ENCODE measurements at places on chromosomes 1 and 21.

DNA sequence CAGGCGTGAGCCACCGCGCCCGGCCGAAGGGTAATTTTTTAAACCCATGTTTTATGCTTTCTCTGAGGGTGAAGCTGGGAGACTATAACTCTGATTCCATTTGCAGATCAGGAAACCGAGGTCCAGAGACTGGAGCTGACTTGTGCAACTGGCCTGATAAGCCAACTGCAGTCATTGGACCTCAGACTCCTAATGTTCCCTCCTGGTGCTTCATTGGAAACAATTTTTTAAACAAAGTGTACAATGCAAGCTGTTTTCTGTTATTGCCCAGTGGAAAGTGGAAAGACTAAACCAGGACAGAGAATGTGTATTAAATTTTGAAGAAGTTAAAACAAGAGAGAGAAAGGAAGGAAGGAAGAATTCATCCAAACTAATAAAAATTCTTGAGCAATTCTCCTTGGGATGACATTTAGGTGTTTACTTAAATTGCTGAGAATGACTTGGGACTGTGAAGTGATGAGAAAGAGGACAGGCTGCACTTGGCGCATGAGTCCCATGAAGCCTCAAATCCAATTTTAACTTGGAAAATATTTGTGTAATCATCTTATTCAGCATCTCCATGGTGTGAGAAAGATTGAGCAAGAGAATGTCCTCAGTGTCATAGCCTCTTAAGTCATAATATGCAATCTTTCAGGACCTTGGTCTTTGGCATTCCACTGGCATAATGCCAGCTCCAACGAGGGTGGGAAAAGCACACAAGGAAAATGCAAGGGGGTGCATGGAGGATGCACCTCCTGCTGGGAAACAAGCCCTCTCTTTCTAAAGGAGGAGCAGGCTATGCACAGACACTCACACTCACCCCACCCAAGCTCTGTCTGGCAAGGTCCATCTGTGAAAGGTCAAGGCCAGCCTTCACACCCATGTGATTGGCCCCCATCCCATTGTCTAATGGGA lies 342.0 kb downstream of the SIPA1L2 start:
- DNase-seq: no peak

GRCh38 chr1:11938722-11939526 lies 4.4 kb downstream of the PLOD1 start:
- no peak for DNase-seq

- DNase-seq: no peak
These were observed 847 bp downstream of the SELENON start for GRCh38 chr1:25800703-25801377.

DNA sequence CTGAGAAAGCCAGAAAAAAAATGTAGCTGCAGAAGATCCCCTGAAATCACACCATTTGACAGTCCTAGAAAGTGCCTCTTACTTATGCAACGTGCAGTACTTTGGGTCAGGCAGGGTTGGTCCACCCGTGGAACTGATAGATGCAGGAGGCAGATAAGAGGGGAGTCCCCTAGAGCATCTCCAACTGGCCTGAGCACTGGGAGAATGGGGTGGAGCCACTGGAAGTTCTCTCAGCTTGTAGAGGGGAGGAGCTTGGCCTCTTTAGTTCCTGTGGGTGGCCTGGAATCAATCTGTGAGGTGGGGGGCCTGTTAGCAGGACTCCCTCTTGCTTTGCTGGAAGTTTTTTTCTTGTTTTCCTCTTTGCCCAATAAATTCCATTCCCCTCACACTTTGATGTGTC lies 335.7 kb upstream of the NCAM2 start:
- DNase-seq: no peak

DNA sequence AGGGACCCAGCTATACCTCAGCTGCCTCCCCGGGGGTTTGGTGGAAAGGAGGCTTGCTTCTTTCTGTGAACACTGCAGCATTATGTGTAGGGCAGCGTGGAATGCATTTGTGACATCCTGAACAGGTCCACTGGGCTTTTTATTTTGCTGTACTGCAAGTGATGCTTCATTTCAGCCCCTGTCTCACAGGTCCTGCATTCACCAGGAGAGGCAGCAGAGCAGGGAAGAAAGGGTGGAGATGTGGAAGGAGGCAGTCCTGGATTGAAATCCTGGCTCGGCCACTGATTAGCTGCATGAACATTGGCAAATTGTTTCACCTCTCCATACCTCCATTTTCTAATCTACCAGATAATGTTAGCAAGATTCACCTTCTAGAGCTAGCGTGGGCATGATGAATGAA lies 77.9 kb upstream of the ZBTB18 start:
- DNase-seq: no peak

- no peak for DNase-seq
These were observed 6.9 kb downstream of the PDPN start for GRCh38 chr1:13590486-13590885.

DNA sequence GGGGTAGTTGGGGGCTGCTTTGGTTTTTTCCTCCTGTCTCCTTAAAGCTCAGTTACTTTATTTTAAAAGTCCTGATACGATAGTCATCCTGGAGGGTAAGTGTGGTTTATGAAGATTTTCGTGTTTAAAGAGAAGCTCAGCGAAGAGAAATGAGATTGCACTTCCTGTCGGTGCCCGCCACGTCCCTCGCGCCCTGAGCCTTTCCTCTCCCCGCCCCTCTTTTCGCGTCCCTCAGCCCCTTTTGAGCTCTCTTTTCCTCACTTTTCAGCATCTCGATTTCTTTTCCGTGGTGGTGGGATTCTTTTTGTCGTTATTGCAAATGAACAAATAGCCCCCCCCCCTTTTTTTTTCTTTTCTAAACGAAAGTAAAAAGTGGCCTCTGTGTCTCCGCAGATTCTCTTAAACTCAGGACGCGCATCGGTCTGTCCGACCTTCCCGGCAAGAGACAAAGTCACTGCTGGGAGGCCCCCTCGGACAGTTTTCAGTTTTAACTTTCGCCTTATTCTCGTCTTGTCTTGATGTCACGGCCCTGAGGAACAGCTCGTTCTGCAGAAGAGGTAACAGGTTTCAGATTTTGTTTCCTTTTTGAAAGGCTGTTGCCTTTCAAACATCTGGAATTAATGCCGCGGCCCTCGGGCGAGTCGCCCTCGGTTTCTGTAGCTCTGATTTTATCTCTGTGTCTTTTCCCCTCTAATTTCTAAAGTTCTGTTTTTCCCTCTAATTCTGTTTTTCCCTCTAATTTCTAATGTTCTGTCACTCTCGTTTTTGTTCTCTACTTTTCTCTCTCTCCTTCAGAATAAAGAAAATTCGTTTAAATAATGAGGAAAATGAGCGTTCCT lies 1.0 kb upstream of the DMRTA2 start:
- DNase-seq: peak; percentile 30

- DNase-seq: no peak
These were observed 550 bp downstream of the ARHGEF16 start for GRCh38 chr1:3454811-3455618.

GRCh38 chr1:26478988-26479387 lies 6.7 kb downstream of the HMGN2 start:
- DNase-seq: no peak

GRCh38 chr1:90713741-90714509 lies 3.2 kb downstream of the BARHL2 start:
- no peak for DNase-seq

GRCh38 chr21:15430577-15430976 lies 299.2 kb upstream of the USP25 start:
- no peak for DNase-seq

DNA sequence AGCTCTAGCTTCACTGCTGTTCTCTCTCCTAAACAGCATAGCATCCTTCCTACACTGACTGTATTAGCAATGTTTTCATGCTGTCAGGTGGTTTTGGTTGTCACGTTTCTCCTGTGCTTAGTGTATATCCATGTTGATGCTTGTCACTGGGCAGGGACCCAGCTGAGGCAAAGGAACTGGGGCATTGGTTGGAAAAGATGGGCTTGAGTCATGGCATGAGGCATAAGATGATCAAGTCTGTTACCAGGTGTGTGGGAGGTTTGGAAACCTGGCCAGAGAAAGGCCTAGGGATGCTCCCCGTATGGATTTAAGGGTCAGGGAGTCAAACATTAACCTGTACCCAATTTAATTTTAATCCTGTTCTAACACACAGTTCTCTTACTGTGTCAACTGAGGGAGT lies 69.6 kb downstream of the OSBPL9 start:
- DNase-seq: no peak

GRCh38 chr1:184941410-184941733 lies 32.9 kb downstream of the NIBAN1 start:
- DNase-seq: no peak
